Activated T-cell treated with anti-CD3 and anti-CD28 coated beads for 48 hours (primary cell): ENCODE measurements at places on chromosomes 13 and 19.

- no peak for DNase-seq
Measured at GRCh38 chr13:34294483-34295129, 476.7 kb downstream of the RFC3 start.

GRCh38 chr19:31352782-31353651 is 3.8 kb upstream of the TSHZ3 start:
- no peak for DNase-seq

DNA sequence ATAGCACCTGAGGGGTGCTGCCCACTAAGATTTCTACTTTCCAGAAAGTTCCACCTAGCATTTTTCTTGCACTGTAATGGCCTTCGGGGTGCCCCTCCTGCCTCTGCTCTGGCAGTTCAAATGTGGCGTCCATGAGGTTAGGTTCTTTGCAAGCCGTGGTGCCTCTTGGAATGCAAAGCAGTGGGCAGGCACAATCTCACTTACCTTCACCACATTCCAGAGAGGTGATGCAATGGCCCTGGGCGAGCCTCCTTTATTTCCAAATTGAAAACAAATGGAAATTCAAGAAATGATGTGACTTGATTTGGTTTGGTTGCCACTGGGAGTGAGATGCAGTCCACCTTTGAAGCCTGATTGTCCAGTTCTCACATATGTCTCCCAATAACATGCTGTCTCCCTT is 46.9 kb downstream of the FGF9 start:
- DNase-seq, result no peak

GRCh38 chr13:28283600-28283999 is 145.3 kb downstream of the PAN3 start:
- DNase-seq, result no peak

DNA sequence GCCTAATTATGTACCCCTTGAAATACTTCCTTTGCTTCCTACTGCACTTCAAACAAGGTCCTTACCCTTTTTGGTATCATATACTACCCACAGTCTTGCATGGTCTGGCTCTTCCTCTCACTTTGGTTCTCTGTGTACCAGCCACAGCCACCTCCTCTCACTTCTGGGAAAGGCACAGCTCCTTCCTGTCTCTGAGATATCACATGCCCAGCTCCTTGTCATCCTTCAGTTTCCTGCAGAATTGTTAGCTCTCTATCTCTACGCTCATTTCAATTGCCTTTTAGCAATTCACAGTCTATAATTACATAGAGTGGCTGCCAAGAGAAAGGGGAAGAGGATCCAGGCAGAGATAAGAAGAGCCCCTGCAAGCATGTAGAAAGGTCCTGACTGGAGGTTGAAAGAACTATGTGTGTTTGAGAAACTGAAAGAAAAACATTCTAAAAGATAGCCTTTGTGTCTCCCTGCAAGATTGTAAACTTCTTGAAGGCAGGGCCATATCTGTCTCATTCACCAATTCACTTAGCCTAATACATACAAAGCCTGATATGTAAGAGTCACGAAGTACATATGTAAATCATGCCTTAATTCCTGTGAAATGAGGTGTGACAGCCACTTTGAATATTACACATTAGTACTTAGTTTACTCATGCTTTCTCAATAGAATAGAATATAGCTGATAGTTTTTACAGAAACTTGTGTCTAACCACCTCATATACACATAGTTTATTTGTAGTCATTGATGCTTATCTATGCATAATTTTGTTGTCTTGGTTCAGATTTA is 933.1 kb downstream of the DIAPH3 start:
- DNase-seq, result no peak

DNA sequence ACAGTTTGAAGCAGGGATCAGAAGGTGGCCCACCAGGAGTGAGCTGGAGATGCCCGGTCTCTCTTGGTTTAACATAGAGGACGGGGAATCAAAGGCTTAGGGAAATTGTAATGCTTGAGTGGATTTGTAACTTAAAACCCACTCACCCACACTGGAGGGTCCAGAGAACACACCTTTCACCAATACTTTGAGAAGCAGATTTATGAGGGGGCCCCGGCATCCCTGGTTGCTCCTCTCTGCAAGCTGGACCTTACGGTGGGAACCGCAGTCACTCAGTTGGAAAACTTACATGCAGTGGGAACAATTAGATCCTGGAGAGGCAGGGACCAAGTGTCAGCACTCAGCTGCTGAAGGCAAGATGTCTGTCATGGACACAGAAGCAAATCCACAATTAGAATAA is 20.5 kb downstream of the PPP5C start:
- no peak for DNase-seq

GRCh38 chr13:52652980-52653303 is 306 bp downstream of the SUGT1 start:
- no peak for DNase-seq
